ENCODE measurements at places on chromosomes 3 and 15.

DNA sequence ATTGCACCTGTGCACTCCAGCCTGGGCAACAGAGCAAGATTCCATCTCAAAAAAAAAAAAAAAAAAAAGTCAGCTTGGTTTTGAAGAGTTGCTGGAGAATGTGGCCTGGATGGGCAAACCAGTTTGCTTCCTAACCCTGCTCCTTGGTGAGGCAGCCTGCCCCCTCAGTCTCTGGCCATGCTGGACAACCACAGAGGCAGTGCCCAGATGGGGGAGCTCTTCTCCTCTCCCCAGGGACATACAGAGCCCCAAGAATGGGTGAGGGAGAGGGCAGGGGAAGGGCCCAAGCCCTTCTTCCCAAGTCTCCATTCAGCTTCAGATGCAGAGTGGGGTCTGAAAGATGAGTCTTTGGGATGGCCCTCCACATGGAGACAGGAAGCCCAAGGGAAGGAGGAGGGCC, 27.9 kb downstream of the CD276 start:
- no peak for DNase-seq

DNA sequence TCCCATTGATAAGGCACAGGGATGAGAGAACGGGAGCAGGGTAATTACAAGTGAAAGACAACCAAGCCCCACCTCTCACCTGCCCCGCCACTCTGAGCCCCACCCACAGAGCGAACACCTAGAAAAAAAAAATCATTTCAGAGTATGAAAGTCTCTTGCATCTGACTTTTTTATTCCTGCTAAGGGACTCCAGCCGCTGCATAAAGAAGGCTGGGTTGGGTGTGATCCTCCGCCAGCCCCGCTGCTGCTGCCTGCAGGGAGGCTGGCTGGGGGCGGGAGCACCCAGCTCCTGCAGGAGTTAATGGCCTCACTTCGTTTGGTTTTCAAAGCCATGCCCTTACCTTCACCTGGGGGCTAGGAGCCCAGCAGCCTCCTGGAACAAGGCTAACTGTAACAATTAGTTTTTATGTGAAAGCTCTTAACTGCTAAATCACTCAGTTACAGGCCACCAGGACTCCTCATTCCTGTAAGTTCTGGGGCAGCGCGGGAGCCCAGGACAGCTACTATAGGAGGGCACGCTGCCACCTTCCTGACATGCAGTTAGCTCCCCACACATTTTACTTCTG, 78.0 kb upstream of the SNRPA1 start:
- no peak for DNase-seq

DNA sequence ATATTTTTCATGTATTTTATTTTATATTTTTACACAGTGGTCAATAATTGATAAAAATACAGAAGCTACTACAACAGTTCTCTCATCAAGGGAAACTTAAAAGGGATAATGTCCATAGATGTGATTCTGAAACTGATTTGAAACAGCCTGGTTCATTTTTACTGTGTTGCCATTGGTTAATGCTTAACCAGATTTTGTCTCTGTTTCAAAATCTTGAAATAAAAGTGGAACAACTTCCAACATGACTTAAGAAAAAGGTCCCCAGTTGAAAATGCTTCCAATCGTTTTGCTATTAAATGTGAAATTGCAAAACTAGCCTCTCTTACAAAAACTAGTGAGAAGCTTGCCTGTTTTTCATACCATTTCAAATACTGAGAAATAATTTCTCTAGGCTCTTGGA, 240.7 kb downstream of the LPP start:
- no peak for DNase-seq

DNA sequence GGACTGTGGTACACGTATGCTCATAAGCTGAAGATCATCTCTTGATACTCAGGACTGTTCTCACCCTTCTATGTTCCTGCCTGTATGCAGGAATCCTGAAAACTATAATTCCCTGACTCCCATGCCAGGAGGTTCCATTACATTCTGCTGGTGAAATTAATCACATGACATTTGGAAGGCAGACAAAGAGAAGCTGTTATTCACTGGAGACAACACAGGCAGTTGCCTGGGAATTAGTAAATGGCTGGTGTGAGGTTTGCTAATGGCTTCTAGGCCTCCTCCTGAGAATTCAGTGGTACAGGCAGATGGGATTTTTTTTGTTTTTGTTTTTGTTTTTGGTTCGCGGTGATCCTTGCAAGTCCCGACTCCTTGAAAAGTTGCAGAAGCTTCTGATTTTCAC, 91.4 kb downstream of the CTNNB1 start:
- DNase-seq: no peak

GRCh38 chr3:49172551-49173041, 1.2 kb downstream of the KLHDC8B start:
- DNase-seq: no peak

- no peak for DNase-seq
These were observed 4.2 kb downstream of the EDEM1 start for GRCh38 chr3:5191555-5192304.

DNA sequence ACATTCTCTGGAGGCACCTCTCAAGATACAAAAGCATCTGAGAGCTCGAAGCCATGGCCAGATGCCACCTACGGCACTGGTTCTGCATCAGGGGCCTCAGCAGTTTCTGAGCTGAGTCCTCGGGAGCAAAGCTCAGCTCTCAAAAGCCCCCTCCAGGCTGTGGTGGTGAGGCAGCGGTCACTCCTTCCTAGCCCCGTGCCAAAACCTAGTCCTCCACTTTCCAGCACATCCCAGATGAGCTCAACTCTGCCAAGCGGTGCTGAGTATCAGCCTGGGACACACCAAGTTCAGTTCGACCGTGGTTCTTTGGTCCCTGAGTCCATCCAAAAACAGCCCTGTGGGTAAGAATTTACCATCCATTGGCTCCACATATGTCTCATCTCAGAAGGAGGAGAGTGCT, 79.3 kb upstream of the STT3B start:
- no peak for DNase-seq

GRCh38 chr3:64023861-64024223, 548 bp upstream of the PSMD6 start:
- no peak for DNase-seq

DNA sequence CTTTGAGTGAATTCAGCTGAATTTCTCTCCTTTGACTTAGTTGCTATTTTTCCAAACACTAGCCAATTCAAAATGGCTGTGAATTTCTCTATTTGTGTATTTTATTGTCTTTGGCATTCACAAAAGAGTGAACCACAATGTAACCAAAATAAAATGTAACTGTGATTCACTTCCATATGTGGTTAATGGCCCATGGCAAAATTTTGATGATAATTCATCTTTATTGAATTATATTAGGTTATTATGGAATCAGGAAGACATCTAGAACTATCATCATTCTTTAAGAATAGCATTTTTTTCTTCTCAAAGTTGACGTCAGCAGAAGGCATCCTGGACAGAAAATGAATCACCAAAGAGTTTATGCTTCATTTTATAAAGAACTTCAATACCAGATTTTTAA, 705.3 kb upstream of the NAALADL2 start:
- no peak for DNase-seq

DNA sequence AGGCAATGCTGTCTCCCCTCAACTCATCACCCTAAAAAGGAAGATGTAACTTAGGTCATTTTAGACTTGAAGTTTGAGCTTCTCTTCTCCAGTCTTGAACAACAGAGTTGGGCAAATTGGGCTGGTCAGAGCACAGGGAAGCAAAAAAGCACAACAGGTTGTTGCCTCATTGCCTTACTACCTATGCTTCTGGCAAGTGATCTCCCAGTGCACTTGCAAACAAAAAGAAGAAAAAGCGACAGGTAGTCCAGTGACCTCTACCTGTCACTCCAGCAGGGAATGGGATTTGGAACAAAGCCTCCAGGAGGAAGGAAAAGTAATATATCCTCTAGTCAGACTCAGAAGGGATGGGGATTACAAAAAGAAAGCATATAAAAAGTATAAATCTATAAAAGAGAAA, 160.2 kb upstream of the MANF start:
- no peak for DNase-seq

DNA sequence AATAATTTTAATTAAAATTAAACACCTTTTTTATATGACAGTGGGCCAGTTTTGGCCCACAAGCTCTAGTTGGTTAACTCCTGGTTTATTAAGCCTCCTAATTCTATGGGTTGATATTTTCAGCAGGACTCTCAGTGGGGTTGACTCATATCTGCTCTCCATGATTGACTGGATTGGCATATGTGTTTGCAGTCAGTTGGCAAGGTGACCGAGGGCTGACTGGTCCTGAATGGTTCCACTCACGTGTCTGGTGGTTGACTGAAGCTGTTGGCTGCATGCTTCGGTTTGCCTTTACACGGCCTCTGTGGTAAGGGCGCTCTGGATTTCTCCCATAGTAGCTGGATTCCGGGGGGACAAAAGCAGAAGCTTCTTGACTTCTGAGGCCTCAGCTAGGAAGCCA, 65.3 kb upstream of the ZNF280D start:
- DNase-seq: no peak

- DNase-seq: no peak
These were observed 164.6 kb downstream of the GMNC start for GRCh38 chr3:190697901-190698300.

DNA sequence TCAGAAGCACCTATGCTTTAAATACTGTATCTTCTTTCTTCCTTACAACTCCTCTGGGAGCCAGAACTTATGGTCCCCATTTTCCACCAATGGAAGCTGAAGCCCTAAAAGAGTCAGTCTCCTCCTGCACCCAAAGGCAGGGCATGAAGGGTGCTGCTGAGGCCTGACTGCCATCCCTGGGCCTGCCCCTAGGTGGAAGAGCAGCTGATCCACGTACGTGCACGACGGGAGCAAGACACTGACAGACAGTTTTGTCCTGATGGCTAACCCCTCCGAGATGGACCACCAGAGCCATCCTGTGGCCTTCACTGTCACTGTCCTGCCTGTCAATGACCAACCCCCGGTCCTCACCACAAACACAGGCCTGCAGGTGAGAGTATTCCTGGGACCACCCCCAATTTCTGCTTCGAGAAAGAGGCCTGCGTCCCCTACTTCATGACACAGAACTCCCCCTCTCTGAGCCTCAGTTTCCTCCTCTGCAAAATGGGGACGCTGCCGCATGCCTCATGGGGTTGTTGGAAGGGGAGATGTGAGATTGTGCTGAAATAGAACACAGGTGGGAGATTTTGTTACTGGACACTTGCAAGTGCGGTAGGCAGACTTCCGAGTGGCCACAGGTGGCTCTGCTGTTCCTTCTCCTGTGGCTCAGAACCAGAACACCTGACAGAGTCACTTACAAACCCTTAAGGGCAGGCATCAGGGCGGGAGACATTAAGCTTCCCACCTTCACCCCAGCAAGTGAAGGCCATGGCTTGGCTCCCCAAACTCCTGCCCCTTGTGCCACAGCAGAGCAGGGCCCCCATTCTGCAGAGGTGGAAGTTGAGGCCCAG, 175.4 kb downstream of the TBC1D2B start:
- DNase-seq: no peak
